ENCODE measurements at places on chromosomes 12 and 14.

DNA sequence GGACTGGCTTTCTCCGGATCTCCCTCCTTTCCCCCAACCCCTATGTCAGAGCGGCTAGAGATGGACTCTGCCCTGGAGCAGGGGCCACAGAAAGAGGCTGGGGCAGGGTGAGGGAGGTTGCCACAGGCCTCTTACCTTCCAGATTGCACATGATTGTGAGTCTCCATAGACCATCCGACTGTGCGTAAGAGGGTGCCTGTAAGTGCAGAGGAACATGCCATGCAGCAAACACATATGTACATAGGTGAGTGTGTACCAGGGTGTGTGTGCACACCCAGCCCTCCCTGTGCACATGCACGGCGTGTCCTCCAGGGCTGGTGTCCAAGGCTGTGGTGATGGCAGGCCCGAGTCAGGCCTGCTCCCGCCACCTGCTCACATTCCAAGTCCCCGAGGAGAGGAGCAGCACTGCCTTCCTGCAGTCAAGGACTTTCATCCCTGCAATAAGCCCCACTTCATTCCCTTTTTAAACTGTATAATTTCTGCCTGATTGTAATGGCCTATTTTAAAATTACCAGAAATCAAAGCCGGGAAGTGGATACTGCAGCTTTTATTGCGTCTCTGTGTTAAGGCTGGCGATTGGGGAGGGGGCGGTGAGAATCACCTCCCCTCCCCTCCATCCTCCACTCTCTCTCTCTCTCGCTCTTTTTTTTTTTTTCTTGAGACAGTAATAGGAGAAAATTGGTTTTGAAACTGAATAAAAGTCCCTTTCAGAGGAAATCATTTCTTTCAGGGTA is 28.5 kb downstream of the FAM222A start:
- DNase-seq, result peak; percentile 62

DNA sequence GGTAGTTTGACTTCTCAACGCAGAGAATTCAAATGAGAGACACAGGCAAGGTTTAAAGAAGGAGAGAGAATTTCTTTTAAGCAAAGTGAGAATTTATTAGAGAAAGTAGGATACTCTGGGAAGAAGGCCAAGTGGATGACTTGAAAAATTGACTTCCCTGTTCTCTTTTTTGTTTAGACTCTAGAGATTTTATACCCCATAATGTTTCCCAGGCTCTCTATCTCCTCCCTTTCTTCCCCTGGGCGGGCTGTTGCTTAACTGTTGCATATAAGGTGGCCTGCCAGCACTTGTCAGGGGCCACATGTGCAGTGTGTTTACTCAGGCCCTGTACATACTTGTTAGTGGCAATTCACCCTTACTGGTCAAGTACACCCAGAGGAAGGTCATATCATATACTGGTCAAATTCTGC is 403.7 kb downstream of the SLC6A15 start:
- no peak for DNase-seq

GRCh38 chr14:74875941-74876913 is at the start of gene PROX2:
Gene PROX2, minus strand, starts transcription at chr14:74876145. Its CDS starts 12,311 bp downstream, at chr14:74863834.
- DNase-seq, result no peak

DNA sequence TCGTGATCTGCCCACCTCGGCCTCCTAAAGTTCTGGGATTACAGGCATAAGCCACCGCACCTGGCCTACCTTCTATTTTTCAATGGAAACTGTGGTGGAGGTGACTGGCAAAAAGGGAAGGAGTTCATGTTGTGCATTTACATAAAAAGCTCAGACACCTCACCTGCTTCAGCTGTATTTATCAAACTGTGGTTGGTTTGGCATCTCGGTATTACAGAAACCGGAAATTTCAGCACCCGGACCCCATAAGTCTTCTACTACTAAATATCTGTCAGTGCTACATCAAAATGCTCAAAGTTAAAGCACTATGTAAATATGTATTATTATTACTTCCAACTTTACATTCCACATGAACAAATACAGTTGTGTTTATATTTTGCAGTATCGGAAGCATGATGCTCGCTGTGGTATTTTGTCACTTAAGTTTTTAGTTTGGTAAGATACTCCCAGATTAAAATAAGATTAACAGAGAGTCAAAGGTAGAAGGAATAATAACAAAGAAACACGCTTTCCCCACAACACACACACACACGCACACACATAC is 95.4 kb downstream of the ITPR2 start:
- DNase-seq, result no peak

GRCh38 chr14:85604021-85604420 is 74.1 kb downstream of the FLRT2 start:
- DNase-seq, result no peak

DNA sequence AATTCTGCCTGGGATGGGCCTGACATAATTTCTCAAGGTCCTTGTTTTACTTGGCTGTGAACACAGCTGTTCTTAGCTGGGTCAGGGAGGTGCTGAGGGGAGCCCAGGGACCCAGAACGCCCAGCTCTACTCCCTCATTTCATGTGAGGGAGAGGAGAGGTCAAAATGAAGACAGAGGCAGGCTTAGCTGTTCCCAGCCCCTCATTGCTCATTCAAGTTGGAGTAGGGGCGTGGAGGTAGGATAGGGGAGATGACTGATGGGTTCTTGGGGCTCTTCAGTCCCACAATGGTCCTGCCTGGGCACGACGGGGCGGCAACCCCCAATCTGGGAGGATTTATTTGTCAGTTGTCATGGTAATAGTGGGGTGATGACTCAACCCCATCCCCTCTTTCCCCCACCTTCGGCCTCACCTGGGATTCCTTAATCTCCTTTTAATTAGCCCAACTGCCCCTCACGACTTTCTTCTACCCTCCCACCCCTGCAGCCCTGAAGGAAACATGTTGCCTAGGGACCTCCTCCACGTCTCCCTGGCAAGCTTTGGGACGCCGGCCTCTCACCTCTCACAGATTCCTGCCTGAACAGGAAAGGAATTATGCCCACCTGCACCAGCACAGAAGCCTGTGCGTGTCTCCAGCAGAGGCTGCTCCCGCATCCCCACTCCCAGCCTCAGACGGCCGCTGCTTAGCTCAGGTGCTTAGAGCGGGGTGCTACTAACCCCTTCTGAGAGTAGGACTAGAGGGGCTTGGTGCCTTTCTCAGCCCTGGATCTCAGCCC is 10.2 kb downstream of the SPRYD3 start:
- DNase-seq, result peak; percentile 75

DNA sequence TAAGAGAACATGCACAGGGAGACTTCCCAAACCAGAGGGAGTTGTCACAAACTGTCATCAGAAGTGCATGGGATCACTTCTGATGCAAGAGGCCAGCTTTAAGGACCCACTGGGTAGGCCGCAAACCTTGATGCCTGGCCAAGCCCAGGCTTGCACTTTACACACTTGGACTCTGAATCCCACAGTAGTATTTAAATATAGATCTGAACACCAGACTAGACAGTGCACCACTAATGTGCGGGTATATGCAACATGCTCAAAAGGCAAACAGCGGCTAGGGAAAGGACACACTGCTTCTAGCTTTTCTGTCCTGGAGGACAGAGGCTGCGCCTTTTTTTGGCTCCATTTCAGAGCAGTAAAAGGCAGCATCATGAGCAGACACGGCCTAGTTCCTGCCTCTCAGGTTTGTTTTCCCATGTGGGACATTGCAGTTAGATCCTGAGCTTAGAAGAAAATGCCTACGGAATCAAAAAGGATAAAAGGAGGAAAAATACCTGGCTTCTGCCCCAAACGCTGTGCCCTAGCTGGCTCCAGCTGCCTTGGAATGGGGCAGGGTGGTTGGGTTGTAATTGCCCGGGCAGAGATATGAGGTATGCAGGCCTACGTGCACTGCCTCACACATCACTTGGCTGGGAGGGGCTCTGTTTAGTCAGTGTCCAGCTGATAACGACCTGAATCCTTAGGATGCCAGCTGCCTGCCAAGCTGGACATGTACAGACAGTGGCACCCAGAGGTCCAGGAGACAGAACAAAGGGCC is 84.5 kb upstream of the EGLN3 start:
- no peak for DNase-seq

- no peak for DNase-seq
Measured at GRCh38 chr12:64694130-64695040, 64.8 kb downstream of the GNS start.

Data from mesenteric fat pad (tissue), 1 donor.